ENCODE measurements at places on chromosomes 1 and 21.

- DNase-seq, result no peak
Observed at GRCh38 chr21:33937931-33938339, 22.3 kb upstream of the ATP5PO start.

DNA sequence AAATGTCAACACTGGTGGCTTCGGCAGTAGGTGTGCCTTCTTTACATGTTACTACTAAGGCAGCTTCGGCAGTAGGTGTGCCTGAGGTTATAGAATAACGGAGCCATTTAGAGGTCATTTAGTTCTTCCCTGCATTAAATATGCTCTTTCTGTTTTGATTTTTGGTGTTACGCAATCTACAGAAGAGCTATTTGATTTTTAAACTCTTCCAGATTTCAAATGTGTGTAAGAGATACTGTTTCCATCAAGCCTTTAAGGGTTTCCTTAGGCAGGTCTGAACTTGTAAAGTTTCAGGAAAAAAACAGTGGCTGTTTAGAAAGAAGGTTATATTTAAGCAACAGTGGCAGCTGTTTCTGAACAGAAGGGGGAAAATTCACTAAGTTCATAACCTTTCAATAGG is 54.8 kb downstream of the PIK3R3 start:
- DNase-seq, result no peak

DNA sequence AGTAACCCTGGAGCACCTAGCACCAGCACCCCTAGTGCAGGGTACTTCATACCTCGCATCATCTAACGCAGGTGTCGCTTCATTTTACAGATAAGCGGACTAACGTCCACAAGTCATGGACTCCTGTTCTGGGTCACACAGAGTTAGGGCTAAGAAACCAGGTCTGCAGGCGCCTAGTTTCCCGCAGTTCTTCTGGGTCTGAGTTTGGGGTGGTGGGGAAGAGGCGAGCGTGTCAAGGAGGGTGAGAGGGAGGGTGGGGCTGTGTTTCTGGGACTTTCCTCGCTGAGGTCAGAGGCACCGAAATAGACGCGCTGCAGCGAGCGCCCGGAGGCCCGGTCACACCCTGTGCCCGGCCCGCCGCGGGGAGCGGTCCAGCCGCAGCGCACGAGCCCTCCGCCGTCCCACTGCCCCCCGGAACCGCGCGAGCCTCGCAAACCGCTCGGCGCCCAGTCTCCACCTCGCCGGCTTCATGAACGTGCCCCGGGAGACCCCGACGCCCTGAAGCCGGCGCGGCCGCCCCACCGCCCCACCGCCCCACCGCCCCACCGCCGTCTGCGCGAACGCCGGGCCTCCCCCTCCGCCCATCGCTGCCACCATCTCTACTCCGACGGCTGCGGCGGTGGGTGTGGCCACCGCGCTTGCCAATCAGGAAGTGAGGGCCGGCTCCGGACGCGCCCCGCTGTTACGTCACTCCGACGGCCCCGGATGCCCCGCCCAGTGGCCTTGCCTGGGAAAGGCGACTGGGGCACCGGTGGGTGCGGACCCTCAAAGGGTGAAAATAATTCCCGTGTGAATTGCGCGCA is 12.3 kb downstream of the IFI6 start:
- DNase-seq, result peak; percentile 83

GRCh38 chr1:67945733-67946374 is 104.6 kb downstream of the DIRAS3 start:
- DNase-seq, result peak; percentile 43

- no peak for DNase-seq
Observed at GRCh38 chr1:204013052-204013451, 59.9 kb upstream of the SOX13 start.

GRCh38 chr1:230542054-230542453 is 100.2 kb upstream of the COG2 start:
- peak; percentile 72 for DNase-seq

GRCh38 chr1:110533230-110533629 is 14.3 kb upstream of the KCNA10 start:
- no peak for DNase-seq
